ENCODE measurements at places on chromosomes 7 and 10.

- DNase-seq, result no peak
Measured at GRCh38 chr10:117574498-117575146, 32.1 kb downstream of the EMX2 start.

DNA sequence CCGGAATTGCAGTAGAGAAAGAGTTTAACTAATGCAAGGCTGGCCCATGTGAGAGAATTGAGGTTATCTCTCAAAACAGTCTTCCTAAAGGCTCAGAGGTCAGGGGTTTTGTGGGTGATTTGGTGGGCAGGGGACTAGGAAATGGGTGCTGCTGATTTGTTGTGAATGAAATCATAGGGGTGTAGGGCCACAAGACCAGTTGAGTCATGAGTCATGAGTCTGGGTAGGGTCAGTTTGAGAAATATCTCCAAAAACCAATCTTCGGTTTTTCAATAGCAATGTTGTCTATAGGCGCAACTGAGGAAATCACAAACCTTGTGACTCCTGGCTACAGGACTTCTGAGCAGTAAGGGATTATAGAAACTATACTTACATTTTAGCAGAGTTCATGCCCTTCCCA, 460.0 kb upstream of the NRP1 start:
- no peak for DNase-seq

DNA sequence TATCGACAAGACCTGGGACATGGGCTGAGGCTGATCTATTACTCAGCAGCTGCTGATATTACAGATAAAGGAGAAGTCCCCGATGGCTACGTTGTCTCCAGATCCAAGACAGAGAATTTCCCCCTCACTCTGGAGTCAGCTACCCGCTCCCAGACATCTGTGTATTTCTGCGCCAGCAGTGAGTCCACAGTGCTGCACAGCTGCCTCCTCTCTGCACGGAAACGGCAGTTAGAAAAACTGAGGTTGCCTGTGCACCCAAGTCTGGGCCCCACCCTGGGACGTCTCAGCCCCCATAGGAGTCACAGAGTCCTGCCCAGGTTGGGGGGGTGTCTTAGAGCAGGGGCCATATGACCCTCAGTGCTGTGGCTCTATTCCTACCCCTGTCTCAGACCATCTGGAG, 167.4 kb upstream of the PRSS58 start:
- no peak for DNase-seq

- DNase-seq, result no peak
Measured at GRCh38 chr7:140456551-140457051, 22.7 kb downstream of the MKRN1 start.

DNA sequence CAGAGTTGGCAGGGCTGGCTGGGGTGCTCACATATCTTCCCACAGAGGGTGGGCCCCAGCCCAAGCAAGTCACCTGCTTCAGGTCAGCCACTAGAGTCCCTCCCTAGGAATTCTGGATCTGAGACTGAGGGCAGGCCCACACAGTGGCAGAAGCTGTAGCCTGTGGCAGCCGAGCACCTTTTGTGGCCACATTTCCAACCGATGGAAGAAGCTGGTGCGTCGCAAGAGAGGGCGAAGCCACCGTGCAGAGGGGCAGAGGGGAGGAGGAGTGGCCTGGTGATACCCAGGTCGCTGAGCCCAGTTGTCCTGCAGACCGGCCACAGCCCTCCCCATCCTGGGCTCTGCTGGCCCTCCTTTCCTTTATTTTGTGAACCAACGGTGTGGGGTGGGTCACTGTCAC, 5.3 kb downstream of the POLM start:
- no peak for DNase-seq
